WTC11 (cell line): ENCODE measurements at places on chromosomes 2 and 18. TPM values are rescaled to one million over a fixed set of nuclear protein-coding genes. Genes with fewer than 3 reads are reported as not detected.

TDRD15 gene
- total RNA-seq: not detected in 3 replicates

CYTIP gene
- 0.66 to 1.2 TPM (median 0.89 TPM) in 3 replicates for total RNA-seq

LRRTM1 gene
- total RNA-seq: 1.1 to 1.4 TPM (median 1.2 TPM) in 3 replicates

KIF1A gene
- 218 to 279 TPM (median 222 TPM) in 3 replicates for total RNA-seq

RAPGEF4 gene
- 0.78 to 2.2 TPM (median 0.96 TPM) in 3 replicates for total RNA-seq

DOK1 gene
- 15.3 to 16.9 TPM (median 15.9 TPM) in 3 replicates for total RNA-seq

FAP gene
- total RNA-seq: 0.21 TPM in 1 of 3 replicates, not detected in the others

DHRS9 gene
- not detected in 3 replicates for total RNA-seq

HOXD10 gene
- total RNA-seq: not detected in 3 replicates

DNA sequence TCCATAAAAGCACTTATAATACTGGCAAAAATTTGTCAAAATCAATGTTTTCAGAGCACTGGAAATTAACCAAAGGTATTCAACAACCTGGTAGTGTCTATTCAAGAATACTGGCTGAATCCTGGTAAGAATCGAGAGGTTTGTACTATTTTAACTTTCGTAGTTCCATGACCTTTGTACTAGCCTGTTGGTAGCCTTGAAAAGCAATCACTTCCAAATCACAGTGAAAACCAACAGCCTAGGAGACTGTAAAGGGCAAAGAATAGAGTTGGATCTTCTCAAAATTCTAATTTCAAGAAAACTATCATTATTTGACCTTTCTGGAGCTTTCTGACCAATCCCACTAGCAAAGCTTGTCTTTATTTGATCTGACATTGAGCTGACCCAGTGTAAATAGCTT lies 64.8 kb upstream of the CCDC178 start:
- no peaks in the 10 kb centered on the region for H3K27me3 ChIP-seq
- no peak overlapping the region for H3K4me3 ChIP-seq
- no peak for DNase-seq
- no peaks in the 10 kb centered on the region for H3K4me1 ChIP-seq
- no peaks in the 10 kb centered on the region for H3K36me3 ChIP-seq
- H3K27ac ChIP-seq: no peak overlapping the region

DNA sequence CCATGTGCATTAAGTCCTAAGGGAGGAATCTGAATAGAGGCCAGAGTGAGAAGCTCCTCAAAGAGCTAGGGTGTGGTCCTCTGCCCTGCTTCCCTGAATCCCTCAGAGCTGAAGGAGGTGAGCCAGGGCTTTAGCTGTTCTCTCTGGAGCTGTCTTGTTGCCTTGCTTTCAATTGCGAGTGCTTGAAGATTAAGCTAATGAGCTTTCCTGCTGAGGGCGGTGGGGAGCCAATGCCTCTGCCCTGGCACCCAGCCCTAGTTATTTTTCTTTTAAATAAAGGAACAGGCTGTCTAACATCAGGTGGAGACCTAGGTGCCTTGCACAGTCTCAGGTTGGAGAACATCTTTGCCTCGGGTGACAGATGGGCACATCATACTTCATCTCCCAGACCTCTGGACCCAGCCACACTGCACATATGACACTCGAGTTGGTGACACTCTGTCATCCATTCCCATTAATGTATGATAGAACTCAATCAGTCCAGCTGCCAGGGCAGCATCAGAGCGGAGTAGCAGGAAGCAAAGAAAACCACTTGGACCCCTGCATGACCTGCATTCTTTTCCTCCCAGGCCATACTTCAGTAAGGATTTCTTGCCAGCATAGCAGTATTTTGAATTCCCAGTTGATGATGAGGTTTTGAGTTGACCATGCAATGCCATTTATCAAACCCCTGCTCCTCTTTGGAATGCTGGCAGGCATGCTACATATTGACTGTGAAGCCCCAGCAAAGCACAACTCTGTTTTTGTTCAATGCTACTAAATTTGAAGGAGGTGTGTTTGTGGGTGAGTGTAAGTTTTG lies 292.7 kb downstream of the RNF144A start:
- H3K27ac ChIP-seq: no peak overlapping the region
- H3K4me3 ChIP-seq: no peak overlapping the region
- no peak for DNase-seq

DNA sequence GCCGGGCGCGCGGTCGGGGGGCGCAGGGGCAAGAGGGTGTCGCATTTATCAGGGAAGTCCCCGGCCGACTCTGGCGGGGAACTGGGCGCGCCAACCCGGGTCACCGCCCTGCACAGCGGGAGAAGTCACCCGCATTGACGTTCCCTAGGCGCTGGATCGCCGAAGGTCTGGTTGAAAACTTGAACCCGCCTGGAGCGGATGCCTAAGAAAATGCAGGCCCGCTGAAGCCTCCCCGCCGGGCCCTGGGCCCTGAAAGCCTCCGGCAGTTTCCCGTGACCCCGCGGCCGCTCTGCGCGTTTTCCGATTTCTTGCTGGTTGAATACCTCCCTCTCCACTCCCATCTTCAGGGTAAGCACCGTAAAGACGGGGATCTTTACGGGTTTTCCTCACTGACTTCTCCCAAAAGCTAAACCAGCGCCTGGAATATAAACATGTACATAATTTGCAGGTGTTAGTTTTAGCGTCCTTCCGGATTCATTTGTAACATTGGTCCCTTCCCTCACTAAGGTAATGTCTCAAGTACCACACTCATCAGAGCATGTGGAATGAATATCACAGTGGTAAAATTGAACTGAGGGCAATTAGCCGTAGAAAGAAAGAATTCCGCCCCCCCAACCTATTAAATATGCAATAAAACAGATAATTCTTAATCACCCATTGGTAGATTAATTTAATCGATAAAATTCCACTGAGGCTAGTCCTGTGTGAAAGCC lies 675 bp upstream of the SPIRE1 start:
- H3K27me3 ChIP-seq: peaks cover 23% of the 10 kb centered on the region
- 0 out of 2 replicates have a peak, but pooled peaks cover 3% of the 10 kb centered on the region for H3K36me3 ChIP-seq
- DNase-seq: peak; percentile 70
- H3K27ac ChIP-seq: peak overlapping the region; percentile 94

DNA sequence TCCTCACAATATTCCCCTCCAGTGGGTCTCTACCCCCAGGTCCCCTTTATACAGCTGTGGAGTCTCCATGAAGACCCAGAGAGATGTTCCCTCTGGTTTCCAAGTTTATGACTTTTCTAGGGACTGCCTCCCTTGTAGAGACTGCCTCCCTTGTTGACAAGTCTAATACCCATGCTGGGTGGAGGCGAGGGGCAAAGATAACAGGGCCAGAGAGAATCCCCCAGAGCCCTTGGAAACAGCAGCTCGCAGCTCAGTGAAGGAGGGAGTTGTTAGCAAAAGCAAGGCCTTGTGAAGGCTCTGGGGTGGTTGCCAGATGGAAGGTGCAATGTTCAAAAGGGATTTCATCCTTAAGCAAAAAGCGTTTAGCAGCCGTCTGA lies 75.0 kb upstream of the GATA6 start:
- no peak for DNase-seq
- no peak overlapping the region for H3K4me3 ChIP-seq
- no peaks in the 10 kb centered on the region for H3K36me3 ChIP-seq
- no peak overlapping the region for H3K27ac ChIP-seq
- peaks cover 2% of the 10 kb centered on the region; the same call in 1 of the 2 replicates for H3K27me3 ChIP-seq
- H3K4me1 ChIP-seq: no peaks in the 10 kb centered on the region

DNA sequence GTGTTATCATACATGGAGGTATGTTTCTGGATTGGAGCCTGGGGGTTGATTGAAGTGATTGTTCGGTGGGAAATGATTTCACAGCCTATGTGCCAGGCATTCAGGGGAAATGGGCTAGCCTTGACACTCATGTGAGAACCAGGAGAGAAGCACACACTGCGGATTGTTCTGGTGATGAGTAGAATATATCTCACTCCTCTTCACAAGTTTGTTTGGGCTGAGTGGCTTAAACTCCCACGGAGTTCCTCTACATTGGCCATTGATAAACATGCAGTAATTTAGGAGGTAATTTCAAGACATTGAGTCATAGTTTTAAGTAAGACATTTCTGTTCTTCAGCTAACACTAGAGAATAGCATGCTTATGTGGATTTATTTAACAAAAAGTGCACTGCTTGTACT lies 498.9 kb upstream of the NETO1 start:
- no peak for DNase-seq
- H3K4me1 ChIP-seq: no peaks in the 10 kb centered on the region
- no peak overlapping the region for H3K27ac ChIP-seq
- H3K36me3 ChIP-seq: peaks cover 5% of the 10 kb centered on the region; the same call in 1 of the 2 replicates
- no peaks in the 10 kb centered on the region for H3K27me3 ChIP-seq
- H3K4me3 ChIP-seq: no peak overlapping the region

DNA sequence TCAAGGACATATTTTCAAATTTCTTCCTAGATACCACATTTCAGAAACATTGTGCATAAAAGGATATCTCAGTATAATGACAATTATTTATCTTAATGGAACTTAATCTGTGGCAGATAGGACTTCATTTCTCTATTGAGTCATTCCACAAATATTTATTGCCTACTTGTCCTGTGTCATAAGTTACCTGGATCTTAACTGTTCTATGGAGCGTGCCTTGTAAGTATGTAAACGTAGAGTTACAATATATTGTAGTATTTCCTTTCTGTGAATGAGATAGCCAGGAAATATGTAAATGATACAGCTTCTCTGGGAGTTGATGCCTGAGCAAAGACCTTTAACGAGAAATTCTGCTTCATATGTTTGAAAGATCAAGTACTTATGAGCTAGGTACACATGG lies 2.5 kb downstream of the AGFG1 start:
- DNase-seq: no peak
- H3K27ac ChIP-seq: peak overlapping the region; percentile 27; the same call in 1 of the 2 replicates
- no peaks in the 10 kb centered on the region for H3K27me3 ChIP-seq
- H3K4me1 ChIP-seq: peaks cover 31% of the 10 kb centered on the region

GRCh38 chr2:79004680-79005079 lies 20.8 kb upstream of the REG3G start:
- no peak for DNase-seq
- H3K4me1 ChIP-seq: peaks cover 13% of the 10 kb centered on the region
- no peak overlapping the region for H3K27ac ChIP-seq
- H3K27me3 ChIP-seq: no peaks in the 10 kb centered on the region
- no peak overlapping the region for H3K4me3 ChIP-seq

- no peak overlapping the region for H3K27ac ChIP-seq
- DNase-seq: no peak
- H3K27me3 ChIP-seq: no peaks in the 10 kb centered on the region
- peaks cover 14% of the 10 kb centered on the region for H3K36me3 ChIP-seq
Measured at GRCh38 chr2:25324905-25325592, 16.7 kb downstream of the DNMT3A start.

GRCh38 chr2:163580757-163581156 lies 155.1 kb downstream of the FIGN start:
- no peak overlapping the region for H3K4me3 ChIP-seq
- H3K27ac ChIP-seq: no peak overlapping the region
- no peak for DNase-seq
- H3K4me1 ChIP-seq: no peaks in the 10 kb centered on the region
- no peaks in the 10 kb centered on the region for H3K36me3 ChIP-seq

GRCh38 chr2:60529785-60530627 lies 23.4 kb downstream of the BCL11A start:
- peak overlapping the region; percentile 69 for H3K27ac ChIP-seq
- DNase-seq: no peak
- H3K27me3 ChIP-seq: no peaks in the 10 kb centered on the region
- peaks cover 15% of the 10 kb centered on the region for H3K36me3 ChIP-seq
- peaks cover 92% of the 10 kb centered on the region for H3K4me1 ChIP-seq
- H3K4me3 ChIP-seq: peak overlapping the region; percentile 30

DNA sequence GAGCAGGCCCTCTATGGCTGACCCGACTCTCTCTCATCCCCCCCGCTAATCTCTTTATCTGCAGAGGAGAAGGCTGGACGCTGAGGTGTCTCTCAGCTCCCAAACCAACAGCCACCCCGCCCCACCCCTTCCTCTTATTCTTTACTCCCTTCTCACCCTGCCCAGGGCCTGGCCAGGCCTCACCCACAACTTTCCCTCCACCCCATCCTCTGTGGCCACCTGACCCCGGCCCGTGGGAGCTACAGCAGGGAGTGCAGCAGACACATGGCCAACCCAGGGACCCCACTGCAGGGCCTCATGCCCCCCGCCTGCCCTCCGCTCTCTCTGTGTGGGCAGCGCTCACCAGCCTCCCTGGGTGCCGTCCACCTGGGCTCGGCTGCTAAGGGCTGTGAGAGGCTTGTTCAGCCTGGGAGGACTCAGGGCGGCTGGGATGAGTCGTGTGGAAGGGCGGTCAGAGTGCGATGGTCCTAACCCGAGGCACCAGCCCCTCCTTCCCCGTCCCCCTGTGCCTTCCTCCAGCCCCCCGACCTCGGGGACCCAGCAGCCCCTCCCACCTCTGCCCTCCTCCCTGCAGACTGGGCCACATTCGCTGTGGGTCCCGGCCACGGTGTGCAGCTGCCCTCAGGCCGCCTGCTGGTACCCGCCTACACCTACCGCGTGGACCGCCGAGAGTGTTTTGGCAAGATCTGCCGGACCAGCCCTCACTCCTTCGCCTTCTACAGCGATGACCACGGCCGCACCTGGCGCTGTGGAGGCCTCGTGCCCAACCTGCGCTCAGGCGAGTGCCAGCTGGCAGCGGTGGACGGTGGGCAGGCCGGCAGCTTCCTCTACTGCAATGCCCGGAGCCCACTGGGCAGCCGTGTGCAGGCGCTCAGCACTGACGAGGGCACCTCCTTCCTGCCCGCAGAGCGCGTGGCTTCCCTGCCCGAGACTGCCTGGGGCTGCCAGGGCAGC lies 6.8 kb downstream of the NEU4 start:
- no peaks in the 10 kb centered on the region for H3K4me1 ChIP-seq
- no peak for DNase-seq
- no peaks in the 10 kb centered on the region for H3K36me3 ChIP-seq
- no peak overlapping the region for H3K4me3 ChIP-seq
- H3K27ac ChIP-seq: no peak overlapping the region
- H3K27me3 ChIP-seq: no peaks in the 10 kb centered on the region

GRCh38 chr18:58847383-58848071 lies 17.1 kb upstream of the ZNF532 start:
- H3K27ac ChIP-seq: peak overlapping the region; percentile 99
- H3K4me1 ChIP-seq: peaks cover 91% of the 10 kb centered on the region
- DNase-seq: peak; percentile 96
- no peaks in the 10 kb centered on the region for H3K27me3 ChIP-seq

DNA sequence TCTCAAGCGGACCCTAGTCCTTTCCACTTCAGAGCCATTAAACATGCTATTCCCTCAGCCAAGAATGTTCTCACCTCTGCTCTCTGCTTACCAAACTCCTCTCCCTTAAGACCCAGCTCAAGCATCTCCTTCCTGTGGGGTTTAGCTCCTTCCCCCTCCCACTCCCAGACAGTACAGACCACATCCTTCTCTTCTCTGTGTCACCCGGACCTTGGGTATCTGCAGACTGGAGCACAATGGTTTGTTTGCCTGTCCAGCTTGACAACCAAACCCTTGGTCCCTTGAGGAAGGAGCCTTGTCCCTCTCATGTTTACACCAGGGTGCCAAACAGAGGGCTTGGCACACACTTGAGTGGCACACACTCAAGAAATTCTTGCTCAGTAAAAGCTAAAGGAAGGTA lies 4.1 kb upstream of the CD8A start:
- DNase-seq: no peak
- no peak overlapping the region for H3K27ac ChIP-seq
- peaks cover 12% of the 10 kb centered on the region for H3K4me1 ChIP-seq
- H3K27me3 ChIP-seq: peaks cover 67% of the 10 kb centered on the region

GRCh38 chr2:88549616-88550292 lies 77.5 kb downstream of the EIF2AK3 start:
- peaks cover 6% of the 10 kb centered on the region; the same call in 1 of the 2 replicates for H3K36me3 ChIP-seq
- H3K27me3 ChIP-seq: peaks cover 4% of the 10 kb centered on the region; the same call in 1 of the 2 replicates
- peaks cover 28% of the 10 kb centered on the region for H3K4me1 ChIP-seq
- DNase-seq: peak; percentile 69
- H3K27ac ChIP-seq: no peak overlapping the region; the same call in 1 of the 2 replicates

- no peak overlapping the region for H3K27ac ChIP-seq
- no peaks in the 10 kb centered on the region for H3K27me3 ChIP-seq
- no peaks in the 10 kb centered on the region for H3K4me1 ChIP-seq
- no peaks in the 10 kb centered on the region for H3K36me3 ChIP-seq
- no peak for DNase-seq
- no peak overlapping the region for H3K4me3 ChIP-seq
Measured at GRCh38 chr2:28438532-28439063, 45.9 kb downstream of the FOSL2 start.
